ENCODE measurements at places on chromosomes 4 and X.

DNA sequence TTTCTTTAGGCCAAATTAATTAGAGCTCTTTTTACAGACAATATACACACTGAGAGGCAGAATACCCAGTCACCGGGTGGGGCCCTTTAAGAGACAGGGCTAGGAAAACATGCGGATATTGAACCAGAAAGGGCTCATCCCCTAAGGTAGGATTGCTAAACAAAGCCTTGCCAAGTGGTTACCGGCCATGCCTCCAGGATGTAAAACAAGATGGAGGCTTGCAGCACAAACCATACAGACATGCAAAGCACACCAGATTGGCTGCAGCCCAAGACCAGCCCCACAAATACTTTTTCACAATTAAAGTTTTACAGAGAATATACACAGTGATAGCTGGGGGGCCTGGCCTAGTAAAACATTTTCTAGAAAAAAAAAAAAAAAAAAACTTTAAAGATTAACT, 210.0 kb downstream of the KLHL4 start:
- no peak for DNase-seq

DNA sequence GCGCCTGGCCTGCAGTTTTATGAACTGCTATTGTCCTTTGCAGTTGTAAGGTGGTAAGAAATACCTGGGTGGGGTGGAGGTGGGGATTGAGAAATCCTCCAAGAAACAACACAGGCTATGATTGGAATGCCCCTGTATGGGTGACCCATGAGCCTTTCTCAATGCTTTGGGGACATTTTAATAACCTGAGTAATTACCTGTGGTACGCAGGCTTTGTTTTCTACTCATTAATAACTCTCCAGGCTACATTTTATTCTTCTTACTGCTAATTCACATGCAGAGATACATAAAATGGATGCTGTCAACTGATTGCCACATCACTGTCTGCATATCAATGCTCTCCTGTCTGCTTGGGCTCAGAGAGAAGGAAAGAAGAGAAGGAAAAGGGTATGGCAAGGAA, 41.8 kb downstream of the PHEX start:
- DNase-seq, result no peak

DNA sequence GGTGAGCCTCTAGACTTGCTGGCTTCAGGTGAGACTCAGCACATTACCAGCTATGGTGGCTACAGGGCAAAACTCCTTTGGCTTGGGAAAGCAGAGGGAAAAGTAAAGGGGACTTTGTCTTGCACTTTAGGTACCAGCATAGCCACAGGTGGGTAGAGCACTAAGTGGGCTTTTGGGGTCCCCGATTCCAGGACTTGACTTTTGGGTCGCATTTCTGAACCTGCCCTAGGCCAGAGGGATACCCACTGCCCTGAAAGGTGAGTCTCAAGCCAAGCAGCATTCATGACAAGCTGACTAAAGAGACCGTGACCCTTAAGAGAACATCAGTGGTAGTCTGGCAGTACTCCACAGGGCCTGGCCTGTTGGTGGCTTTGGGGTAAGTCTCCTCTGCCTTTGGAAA, 224.8 kb downstream of the CFAP299 start:
- DNase-seq, result no peak

DNA sequence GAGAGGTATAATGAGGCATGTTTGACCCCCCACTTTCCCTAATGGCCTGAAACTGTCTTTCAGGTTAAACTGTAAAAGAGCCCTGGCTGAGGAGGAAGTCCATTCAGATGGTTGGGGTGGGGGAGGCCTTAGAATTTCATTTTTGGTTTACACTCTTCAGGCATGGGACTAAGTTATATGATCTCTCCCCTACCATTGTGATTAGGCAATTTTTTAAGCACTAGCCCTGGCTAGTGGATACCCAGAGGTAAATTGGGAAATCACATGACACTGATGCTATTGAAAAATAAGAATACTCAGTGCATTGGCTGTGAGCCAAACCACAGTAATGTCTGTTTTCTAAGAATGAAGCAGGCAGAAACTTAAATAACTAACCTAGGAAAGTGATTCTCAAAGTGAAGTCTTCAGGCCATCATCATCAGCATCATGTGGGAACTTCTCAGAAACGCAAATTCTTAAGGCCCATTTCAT, 149.7 kb downstream of the RRAGB start:
- DNase-seq, result peak; percentile 28

DNA sequence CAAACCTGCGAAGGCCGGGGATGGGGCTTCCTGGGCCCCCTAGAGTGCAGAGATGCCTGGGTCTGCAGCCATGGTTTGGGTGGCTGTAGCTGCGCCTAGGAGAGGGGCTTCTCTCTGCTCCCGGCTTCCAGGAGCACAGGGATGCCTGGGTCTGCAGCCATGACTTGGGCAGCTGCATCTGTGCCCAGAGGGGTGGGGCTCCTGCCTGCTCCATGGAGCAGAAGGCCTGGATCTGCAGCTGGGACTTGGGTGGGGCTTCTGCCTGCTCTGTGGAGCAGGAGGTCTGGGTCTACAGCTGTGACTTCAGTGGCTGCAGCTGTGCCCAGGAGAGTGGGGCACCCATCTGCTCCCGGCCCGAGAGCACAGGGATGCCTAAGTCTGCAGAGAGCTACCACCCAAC, 20.8 kb downstream of the SPON2 start:
- no peak for DNase-seq
